ENCODE measurements at places on chromosomes 1 and 21.

GRCh38 chr21:34915364-34915841 lies 133.7 kb downstream of the RUNX1 start:
- DNase-seq: peak; percentile 45

GRCh38 chr21:45768740-45769048 lies 125.2 kb downstream of the PCBP3 start:
- DNase-seq: no peak

DNA sequence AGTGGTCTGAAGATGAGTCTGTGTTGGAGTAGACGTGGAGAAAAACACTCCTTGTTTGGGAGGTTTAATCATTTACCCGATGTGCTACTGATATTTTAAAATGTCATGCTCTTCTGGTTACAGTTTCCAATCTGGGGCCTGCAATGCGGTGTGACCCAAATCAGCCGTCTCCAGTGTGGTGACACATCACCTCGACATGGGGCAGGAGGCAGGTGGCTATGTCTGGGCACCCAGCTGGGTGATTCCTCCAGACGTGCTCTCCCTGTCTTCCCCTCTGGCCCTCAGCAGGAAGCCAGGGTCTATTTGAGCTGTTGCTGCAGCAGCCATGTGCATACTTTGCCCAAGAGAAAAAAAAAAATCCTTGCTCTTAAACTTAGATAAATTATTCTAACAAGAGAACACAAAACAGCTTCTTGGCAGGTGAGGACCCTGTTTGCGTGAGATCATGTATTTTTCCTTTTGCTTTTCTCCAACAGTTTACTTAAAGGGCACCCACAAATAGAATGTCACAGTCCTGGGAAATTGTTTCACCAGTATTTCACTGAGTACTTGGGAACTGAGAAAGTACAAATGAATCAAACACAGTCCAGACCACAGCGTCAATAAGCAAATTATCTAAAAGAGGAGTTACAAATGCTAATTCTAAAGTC lies 38.9 kb upstream of the MAP10 start:
- DNase-seq: no peak

GRCh38 chr1:66247415-66248208 lies 286.3 kb upstream of the SGIP1 start:
- no peak for DNase-seq

DNA sequence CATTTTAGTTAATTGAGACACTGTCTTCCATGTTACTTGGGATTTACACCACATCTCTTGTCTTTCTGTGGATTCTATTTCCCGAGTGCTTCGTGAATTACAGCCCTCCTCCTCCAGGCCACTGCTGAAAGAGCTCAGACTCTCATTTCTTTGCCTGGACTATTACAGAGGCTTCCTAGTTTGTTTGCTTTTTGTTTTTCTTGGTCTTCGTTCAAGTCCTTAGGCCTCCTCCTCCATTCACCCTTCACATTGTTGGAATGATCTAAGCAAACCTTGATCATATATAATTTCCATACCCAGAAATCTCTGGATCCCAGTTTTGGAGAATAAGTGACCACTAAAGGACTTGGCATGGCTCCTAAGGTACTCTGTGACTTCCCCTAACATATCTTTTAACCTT lies 94.1 kb downstream of the CNIH3 start:
- DNase-seq: no peak

- no peak for DNase-seq
Measured at GRCh38 chr1:204241050-204241449, 27.3 kb upstream of the GOLT1A start.

DNA sequence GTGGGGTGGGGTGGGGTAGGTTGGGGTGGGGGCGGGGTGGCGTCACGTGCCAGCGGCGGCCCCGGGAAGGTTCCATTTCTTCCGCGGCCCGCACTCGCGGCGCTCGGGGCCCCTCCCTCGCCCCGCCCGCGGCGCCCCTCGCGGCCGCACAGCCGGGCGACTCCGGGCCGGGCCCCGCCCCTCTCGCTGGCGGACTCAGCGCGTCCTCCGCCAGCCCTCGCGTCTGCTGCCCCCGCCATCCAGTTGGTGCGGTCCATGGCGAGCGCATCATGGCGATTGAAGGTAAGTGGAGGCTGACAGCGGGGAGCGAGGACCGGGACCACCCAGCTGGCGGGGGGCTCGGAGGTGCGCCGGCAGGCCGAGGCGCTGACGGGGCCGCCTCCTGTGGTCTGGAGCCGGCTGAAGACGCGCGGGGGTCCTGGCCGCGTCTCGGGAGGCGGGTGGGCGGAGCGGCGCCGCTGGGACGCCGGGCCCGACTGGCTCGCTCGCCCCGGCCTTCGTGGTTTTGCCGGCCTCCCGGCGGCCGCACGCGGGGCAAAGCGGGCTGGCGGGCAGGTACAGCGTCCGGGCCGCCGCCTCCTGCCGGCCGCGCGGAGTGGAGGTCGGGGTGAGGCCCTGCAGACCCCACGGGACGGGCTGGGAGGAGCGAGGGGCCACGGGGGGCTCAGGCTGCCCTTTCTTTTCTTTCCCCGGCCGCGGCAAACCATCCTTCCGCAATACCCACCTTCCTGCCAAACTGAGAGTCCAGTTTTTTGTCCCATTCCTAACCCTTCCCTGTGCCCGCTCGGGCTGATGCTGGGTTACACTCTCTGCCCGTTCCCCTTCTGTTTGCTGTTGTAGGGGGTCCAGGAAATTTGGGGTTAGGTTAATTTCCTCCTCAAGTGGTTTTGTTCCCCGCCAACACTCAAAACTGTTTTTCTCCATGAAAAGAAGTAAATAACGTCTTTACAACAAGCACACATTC lies at the start of gene SYT14:
Gene SYT14 (plus strand): TSS at position 222 of the 964 bp plus-strand sequence. CDS start 48 bp downstream, at position 270.
- no peak for DNase-seq

DNA sequence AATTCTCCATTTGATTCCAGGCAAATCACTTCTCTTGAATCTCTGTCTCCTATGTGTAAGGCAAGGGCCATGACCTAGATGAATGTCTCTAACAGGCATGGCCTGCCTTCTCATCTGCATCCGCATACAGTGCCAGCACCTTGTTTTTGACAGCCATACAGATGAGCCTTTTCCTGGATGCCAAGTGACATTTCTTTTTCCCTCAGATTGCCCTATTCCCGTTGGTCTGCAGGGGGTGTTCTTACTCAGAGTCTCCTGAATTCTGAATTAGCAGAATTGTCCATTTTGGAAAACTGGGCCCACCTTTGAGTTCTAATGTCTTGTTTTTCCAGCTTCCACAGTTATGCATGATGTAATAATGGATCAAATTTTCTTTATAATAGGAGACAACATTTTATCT lies 88.0 kb upstream of the ADAR start:
- no peak for DNase-seq

- DNase-seq: no peak
Measured at GRCh38 chr1:228076796-228077430, 5.6 kb upstream of the ARF1 start.

DNA sequence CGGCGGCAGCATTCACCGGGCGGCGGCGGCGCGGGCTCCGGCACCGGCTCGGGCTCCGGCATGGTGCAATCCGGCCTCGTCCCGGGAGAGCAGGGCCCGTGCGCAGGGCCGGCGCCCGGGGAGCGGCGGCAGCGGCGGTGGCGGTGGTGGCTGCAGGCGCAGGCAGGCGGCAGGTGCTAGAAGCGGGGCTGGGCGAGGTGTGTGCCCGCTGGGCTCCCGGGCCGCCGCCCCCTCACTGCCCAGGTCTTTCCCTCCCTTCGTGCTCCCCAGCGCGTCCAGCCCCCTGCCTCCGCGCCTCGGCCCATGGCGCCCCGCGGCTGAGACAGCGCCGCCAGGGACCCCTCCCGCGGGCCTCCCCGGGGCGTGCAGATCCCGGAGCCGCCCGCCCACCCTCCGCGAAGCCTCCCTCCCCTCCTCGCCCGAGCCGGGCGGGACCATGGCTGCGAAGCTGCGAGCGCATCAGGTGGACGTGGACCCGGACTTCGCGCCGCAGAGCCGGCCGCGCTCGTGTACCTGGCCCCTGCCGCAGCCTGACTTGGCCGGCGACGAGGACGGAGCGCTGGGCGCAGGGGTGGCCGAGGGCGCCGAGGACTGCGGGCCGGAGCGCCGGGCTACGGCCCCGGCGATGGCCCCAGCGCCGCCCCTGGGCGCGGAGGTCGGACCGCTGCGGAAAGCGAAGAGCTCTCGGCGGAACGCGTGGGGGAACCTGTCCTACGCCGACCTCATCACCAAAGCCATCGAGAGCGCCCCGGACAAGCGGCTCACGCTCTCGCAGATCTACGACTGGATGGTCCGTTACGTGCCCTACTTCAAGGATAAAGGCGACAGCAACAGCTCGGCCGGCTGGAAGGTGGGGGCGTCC lies 492 bp downstream of the FOXO6 start:
- no peak for DNase-seq

GRCh38 chr1:83102630-83103071 lies 896.3 kb downstream of the TTLL7 start:
- DNase-seq: no peak

DNA sequence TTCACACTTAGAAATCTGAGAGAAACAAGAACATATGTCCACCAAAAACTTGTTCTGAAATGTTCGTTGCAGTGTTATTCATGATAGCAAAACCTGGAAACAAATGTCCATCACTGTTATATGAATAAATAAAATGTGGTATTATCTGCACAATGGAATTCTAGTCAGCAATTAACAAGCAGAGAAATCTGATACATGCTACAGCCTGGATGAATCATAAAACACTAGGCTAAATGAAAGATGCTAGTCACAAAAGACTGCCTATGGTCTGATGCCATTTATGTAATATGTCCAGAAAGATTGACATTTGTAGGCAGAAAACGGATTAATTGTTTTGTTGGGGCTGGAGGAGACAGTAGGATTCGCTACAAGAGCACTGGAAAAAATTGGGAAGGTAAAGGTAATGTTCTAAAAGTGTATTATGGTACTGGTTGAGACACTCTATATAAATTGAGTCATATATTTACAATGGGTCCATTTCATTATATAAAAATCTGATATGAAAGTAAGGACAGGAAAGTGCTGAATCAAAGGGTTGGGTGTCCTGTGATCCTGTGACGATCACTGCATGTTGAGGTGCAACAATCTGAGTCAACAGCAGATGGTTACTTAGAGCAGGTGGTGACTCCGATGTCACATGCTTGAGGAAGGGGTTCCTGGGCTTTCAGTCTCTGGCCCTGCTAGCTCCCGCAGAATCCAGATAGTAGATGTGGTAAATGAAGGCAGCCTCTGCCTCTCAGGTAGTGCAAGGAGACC lies 102.1 kb upstream of the NBPF4 start:
- no peak for DNase-seq

DNA sequence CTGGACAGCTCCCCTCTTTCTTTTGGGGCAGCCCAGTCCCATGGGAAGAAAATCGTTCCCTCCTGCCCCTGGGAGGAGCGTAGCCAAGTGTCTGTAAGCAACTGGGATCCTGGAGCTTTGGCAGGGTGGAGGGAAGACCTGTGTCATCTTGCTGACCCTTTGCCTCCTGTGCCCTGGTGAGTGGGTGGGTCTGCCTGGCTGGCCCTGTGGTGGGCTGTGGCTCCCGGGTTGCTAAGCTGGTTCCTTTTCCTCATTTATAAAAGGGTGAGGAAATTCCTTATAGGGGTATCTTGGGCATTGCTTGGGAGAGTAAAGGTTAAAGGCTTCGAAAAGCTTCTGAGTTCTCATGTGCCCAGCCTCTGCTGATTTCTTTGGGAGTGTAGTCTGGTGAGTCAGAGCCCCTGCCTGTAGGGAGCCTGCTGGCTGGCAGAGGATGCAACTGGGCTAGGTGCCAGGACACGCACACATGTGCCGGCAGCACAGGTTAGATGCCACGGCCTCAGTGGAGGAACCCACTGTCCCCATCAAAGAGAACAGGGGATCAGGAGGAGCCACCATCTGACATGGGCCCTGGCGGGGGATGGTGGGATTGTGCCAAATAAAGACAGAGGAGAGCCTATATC lies 85.2 kb downstream of the ARHGEF10L start:
- DNase-seq: no peak

DNA sequence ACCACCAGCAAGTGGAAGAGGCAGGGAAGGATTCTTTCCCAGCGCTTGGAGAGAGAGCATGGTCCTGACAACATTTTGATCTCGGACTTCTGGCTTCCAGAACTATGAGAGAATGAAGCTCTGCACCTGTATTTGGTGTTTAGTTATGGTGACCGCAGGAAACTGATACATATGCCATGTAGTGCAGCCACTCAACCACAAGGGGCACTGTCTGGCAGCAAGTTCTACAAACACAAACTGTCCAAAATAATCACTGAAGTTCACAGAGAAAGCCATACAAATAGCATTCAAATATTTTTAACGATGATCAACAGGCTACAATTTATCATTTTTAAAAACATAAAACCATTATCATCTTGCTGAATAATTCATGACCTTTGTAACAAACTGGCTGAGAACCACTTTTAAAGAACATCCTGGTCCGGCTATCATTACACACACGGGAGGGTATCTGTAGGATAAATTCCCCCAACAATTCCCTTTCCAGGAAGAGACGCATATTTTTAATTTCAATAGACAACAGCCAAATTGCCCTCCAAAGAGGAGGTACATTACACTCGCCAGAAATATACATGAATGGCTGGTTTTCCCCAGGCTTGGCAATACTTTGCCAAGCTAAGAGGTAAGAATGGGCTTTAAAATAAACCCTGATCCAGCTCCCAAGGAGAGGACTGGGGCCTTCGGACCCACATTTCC lies 9.2 kb upstream of the CBR3 start:
- no peak for DNase-seq

GRCh38 chr1:162709870-162710269 lies 77.6 kb downstream of the DDR2 start:
- no peak for DNase-seq
